ENCODE measurements at places on chromosomes 16 and 17. TPM values are rescaled to one million over a fixed set of nuclear protein-coding genes. Genes with fewer than 3 reads are reported as not detected.

DNA sequence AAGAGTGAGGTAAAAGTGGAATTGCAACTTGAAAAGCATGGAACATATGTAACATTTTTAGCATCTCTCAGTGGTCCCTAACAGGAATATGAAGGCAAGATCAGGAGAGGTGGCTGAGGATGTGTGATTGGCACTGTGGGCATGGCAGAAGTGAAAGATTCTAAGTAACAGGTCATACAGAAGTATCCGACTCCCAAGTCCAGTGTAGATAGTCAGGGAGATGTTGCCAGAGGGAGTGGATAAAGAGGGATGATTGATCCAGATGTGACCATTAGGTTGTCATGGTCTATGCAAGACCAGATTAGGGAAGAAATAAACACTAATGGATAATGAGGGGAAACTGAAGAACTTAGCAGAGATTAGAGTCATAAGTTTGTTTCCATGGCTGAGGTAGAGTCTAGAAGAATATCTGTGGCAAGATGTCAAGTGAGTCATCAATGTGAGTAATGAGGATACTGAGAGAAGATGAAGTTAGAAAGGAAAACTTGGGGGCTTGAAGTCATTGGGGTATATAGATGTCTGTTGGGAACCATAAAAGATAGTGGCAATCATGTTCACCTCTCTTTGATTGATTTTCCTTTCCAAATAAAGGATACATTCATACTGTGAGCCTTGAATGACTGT, 23.9 kb upstream of the CAPNS2 start:
- no peak for DNase-seq

DNA sequence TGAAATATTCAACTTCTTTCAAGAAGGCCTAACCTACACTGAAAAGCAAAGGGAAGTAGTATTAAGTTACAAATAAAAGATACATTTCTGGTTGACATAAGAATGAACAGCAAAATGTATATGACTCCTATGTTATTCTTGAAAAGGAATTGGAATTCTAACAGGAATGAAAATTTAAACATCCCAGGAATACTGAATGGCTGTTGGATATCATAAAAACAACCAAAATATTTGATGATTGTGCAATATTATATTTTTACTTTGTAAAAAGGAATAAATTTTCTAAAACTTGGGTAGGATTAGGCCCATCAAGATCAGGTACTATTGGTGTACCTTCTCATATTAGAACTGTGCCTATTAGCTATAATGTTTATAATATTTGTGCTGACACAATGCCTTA, 50.0 kb downstream of the CYB5B start:
- no peak for DNase-seq

The ITGAD gene
- 25.3 TPM for total RNA-seq

The KIFC3 gene
- 30.3 TPM for total RNA-seq

All from spleen (tissue), 13 donors.